Stimulated activated CD4-positive, alpha-beta T cell treated with anti-CD3 and anti-CD28 coated beads, Interleukin-1b, Interleukin-23, amount 100 ng/mL, for 48 hours (primary cell): ENCODE measurements at places on chromosomes 2 and 18.

DNA sequence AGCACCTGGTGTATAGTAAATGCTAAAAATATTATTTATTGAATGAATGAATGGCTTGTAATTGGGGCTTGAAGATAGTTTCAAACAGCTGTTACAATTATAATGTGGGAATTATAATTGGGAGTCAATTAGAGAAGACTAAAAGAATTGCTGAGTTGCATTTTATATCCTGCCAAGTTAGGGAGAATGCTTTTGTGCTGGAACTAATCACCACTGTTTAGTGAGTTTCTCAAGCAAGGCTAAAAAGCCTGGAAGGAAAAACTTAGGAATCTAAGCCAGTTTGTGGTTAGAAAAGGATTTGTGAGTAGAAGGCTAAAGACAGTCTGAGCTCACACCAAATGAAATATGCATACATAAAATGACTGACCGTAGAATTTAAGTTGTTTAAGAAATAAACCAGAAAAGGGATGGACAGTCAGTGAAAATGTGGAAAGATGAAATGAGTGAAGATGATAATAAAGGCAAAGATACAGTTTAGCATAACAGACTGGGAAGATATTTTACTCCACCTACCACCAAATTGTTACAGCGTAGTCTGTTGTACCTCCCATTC, 647.7 kb upstream of the FSHR start:
- no peak for DNase-seq

GRCh38 chr18:6414723-6415417, at the start of gene L3MBTL4:
TSS of gene L3MBTL4 (minus strand) at chr18:6414911. CDS start at chr18:6311625, 103,286 bp downstream.
- DNase-seq: no peak

- no peak for DNase-seq
Observed at GRCh38 chr18:24443870-24444269, 16.6 kb upstream of the HRH4 start.

DNA sequence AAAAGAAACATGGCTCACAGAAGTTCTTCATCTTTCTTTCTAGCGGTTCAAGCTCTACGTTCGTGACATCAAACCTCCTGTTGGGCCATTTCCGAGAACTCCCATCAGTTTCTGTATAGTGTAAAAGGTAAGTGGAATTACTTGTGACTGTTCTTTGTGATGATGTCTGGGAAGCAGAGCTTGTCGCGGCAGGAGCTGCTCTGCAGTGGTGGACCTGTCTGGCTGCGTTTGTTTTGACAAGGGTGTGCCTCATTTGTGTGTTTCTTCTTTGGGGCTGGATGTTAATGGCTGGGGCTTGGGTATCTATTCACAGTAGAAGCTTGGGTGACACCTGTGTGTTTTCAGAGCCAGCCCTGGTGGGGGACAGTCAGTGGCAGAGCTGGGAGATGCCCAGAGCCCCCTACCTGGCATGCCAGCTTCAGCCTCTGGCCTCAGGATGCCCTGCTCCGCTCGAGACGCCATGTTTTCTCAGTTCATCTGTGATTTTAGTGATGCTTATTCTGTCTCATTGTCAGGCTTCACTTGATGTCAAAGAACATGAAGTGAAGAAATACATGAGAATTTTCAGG, 59.6 kb downstream of the LDLRAD4 start:
- DNase-seq: no peak

DNA sequence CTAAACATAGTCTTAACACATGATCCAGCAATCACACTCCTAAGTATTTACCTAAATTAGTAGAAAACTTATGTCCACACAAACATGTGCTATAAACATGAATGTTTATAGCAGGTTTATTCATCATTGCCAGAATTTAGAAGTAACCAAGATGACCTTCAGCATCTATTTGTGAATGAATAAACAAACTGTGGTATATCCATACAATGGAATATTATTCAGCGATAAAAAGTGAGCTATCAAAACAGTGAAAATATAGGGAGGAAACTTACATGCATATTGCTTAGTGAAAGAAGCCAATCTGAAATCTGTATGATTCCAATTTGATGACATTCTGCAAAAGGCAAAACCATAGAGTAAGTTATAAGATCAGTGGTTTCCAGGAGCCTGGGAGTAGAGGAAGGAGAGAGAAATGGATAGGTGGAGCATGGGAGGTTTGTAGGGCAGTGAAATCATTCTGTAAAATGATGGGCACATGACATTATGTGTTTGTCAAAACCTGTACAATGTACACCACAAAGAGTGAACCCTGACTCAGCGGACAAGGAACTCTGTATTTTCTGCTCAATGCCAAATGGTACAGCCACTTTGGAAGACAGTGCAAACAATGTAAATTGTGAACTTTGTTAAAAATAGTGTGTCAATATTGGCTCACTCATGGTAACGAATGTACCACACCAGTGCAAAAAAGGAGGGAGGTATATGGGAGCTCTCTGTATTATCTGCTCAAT, 61.9 kb upstream of the IGFBP2 start:
- DNase-seq: no peak

- no peak for DNase-seq
Observed at GRCh38 chr2:64228918-64229317, 84.7 kb upstream of the PELI1 start.

GRCh38 chr2:164903951-164904350, 51.4 kb downstream of the SLC38A11 start:
- no peak for DNase-seq

GRCh38 chr2:28521663-28522062, 25.8 kb downstream of the PLB1 start:
- DNase-seq: no peak

- DNase-seq: peak; percentile 2
Observed at GRCh38 chr2:205543262-205543843, 138.9 kb upstream of the NRP2 start.

DNA sequence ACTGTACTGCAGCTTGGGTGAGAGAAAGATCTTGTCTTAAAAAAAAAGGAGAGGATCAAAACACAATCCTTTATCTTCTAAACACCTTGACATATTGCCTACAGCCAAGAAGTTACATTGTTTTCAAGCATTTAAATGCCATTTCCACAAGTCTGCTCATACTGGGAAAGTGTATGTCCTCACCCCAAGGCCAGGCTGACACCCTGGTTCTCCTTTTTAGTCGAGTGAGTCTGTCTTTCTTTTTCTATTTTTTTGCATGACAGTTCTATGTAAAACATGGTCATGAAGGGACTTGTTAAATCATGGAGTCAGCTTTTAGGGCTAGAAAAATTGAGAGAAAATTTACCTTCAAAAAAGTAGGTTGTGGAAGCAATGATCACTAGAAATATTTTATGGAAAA, 233.3 kb downstream of the FAM210A start:
- no peak for DNase-seq

DNA sequence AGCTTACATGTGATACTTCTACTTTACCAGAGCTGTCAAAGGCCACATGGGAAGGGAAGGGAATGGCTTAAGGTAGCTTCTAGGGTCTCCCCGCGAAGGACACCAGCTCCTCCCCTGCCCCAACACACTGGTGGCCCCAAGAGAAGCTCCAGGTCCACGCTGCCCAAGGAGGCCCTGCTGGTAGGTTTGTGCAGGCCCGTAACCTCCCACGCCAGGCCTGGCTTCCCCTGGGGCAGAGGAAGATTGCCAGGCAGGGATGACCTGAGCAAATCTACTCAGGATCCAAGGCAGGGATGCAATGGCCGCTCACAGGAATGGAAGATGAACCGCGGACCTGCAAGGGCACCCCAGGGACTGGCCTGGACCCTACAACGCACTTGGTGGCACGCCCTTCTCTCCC, 205.1 kb downstream of the MGAT5 start:
- no peak for DNase-seq

DNA sequence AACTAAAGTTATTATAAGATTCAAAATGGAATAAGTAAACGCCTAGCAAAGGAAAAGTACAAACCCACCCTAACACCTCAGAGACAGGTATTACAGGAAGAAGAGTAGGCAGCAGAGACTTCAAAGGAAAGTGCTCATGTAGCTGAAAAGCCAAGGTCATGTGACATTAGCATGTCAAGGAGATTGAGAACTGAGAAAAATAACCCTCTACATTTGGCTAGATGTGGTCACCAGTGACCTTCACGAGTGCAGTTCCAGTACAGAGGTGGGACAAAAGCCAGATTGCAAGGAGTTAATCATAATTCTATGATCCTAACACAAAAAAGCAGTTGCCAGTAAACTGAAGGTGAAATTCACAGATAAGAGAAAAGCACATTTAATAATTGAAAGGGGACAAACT, 252.7 kb downstream of the ZEB2 start:
- DNase-seq: no peak

DNA sequence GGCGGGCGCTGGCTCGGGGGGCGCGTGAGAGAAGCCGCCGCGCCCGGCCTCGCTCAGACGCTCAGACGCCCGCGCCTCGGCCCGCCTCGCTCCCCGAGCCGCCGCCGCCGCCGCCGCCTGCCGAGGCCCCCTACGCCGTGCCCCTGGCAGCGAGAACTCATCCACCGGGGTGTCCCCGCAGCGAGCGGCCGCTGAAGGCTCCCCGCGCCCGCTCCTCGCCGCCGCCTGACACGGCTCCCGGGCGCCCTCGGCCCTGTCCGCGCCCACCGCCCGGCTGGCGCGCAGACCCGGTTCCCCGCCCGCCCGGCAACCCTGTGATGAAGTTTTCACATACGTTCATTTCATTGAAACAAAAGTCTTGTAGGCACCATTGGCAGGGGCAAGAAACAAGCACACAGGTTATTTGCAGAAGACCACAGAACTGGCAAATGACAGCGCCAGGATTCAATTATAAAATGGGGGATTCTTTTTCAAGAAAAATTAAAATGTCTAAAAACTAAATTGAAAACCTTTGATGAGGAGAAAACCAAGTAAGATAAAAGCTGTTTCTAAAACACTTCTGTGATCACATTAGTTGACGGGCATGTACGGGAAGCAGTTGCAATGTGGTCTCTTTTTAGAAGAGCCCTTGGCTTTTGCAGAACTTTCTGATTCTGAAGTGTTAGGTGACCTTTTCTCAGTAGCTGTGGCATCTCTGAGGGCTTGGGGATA, 50.5 kb upstream of the TUBA3D start:
- no peak for DNase-seq

GRCh38 chr2:46010925-46011490, 286.2 kb upstream of the EPAS1 start:
- DNase-seq: no peak

GRCh38 chr2:39902103-39902502, 123.0 kb upstream of the THUMPD2 start:
- DNase-seq: no peak

- DNase-seq: no peak
Observed at GRCh38 chr2:156396126-156396525, 40.1 kb upstream of the GPD2 start.

DNA sequence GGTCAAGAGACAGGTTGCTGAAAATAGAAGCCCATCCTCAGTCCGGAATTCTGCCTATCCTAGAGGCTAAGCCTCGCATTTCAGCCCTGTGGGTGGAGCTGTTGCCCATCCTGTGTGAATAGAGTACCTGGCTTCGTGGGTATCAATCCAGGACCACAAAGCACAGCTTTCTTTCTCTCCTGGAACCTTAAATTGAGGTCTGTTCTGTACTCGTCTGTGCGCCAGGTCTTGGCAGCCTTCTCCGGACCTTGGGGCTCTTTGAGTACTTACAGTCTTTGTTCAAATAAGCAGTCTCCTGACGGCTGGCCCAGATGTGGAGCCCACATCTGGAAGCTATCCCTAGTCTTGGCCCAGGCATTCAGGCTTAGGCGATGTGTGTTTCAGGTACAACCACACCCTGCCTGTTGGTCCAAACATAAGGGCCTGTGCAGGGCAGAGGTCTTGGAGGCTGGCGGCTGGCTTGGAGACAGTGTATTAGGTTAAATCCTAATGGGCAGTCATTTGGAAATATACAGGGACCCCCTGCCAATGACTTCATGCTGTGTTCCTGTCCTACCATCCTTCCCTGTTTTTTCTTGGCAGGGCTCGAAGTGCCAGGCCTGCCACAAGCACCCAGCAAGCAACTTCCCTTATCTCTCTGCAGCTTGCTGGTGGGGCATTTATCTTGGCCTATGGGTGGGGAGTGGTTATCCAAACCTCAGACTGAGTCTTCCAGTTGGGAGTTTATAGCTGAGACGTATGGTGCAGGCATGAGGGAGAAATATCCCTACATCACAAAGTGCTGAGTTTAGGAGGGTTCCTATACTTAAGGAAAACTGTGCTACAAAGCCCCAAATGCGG, 294.1 kb downstream of the BCL2 start:
- DNase-seq: no peak

DNA sequence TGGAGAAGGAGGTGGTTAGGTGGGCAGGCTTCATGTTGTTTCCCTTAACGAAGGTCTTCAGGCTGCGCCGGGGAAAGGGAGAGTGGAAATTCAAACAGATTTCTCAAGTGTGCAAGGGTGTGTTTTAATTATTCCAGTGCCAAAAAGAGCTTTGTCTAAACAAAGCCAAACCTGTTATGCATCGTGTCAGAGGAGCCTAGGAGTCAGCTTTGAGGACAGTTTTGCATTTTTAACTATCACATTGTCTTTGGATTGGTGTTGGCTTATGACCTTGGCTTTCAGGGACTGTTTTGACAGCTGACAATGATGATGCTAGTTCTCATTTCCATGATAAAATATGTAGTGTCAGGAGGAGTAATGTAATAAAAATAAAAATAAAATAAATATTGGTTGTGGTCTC, 144.8 kb downstream of the LDLRAD4 start:
- no peak for DNase-seq

- no peak for DNase-seq
Observed at GRCh38 chr2:44778221-44778654, 163.3 kb upstream of the SIX3 start.

GRCh38 chr2:200439981-200440380, 69.9 kb downstream of the KCTD18 start:
- no peak for DNase-seq

- DNase-seq: no peak
Observed at GRCh38 chr2:196295005-196295404, 123.6 kb upstream of the STK17B start.

GRCh38 chr2:219983836-219984235, 356.4 kb downstream of the SLC4A3 start:
- DNase-seq: no peak

GRCh38 chr2:227163485-227163997, 464 bp downstream of the COL4A4 start:
- DNase-seq: no peak

GRCh38 chr2:64173156-64174135, 29.2 kb upstream of the PELI1 start:
- no peak for DNase-seq

- no peak for DNase-seq
Observed at GRCh38 chr2:10534514-10535250, 86.6 kb upstream of the ODC1 start.

GRCh38 chr2:84957771-84958134, 13.2 kb upstream of the KCMF1 start:
- DNase-seq: no peak

- no peak for DNase-seq
Observed at GRCh38 chr2:134281815-134282419, 28.0 kb downstream of the MGAT5 start.
